ENCODE measurements at places on chromosomes 4 and X.

- DNase-seq = peak; percentile 37
These were observed 14.5 kb downstream of the TNIP2 start for GRCh38 chr4:2741626-2742025.

- no peak for DNase-seq
These were observed 517.0 kb upstream of the EPHA5 start for GRCh38 chr4:66187175-66187720.

DNA sequence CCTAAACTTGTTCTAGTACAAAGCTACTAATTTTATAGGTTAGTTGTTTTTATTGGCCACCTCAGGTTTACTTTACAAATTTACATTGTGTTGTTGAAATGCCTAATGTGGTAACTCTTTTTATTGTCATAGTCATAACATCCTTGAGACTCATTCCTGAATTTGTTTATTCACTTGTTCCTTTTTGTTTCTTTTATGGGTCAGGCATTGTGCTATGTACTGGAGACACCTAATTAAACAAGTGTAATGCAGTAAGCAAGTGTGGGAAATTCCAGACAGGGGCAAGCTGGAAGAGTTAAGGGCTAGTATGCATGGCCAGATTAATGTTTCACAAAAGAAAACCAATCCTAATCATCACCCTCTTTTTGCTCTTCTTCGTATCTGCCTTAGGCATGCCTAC, 30.5 kb upstream of the TTC29 start:
- DNase-seq = no peak

- DNase-seq = no peak
These were observed 7.9 kb downstream of the OGT start for GRCh38 chrX:71540801-71541200.

DNA sequence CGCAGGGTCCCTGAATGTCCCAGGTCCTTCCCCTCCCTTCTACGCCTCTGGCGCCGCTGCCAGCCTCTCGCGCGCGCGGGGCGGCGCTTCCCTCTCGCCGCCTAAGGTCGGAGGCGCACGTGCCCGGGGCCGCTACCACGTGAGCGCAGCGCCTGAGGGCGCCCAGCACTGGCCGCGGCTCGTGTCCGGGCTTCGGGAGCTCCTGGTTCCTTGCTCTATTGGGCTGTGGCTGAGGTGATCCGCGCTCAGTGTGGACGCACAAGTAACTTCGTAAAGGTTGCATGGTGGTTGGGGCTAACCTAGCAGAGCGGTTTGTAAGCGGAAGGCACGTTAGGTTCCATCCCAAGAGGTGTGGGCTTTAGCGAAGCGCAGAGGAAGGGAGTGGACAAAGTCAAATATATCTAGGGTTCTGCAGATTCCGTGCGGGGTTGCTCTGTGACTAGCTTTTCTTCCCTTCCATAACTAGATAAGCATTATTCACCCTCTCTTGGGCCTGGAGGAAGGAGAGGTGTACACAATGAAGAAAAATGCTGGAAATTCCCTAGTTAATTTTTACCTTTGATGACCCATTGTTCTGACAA, 1.8 kb downstream of the TLL1 start:
- no peak for DNase-seq

DNA sequence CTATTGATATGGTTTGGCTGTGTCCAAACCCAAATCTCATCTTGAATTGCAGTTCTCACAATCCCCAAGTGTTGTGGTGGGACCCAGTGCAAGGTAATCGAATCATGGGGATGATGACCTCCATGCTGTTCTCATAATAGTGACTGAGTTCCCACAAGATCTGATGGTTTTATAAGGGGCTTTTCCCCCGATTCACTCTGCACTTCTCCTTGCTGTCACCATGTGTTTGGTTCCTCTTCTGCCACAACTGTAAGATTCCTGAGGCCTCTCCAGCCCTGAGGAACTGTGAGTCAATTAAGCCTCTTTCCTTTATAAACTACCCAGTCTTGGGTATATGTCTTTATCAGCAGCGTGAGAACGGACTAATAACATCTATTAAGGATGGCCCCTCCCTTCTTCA, 68.8 kb downstream of the FBXW7 start:
- no peak for DNase-seq

DNA sequence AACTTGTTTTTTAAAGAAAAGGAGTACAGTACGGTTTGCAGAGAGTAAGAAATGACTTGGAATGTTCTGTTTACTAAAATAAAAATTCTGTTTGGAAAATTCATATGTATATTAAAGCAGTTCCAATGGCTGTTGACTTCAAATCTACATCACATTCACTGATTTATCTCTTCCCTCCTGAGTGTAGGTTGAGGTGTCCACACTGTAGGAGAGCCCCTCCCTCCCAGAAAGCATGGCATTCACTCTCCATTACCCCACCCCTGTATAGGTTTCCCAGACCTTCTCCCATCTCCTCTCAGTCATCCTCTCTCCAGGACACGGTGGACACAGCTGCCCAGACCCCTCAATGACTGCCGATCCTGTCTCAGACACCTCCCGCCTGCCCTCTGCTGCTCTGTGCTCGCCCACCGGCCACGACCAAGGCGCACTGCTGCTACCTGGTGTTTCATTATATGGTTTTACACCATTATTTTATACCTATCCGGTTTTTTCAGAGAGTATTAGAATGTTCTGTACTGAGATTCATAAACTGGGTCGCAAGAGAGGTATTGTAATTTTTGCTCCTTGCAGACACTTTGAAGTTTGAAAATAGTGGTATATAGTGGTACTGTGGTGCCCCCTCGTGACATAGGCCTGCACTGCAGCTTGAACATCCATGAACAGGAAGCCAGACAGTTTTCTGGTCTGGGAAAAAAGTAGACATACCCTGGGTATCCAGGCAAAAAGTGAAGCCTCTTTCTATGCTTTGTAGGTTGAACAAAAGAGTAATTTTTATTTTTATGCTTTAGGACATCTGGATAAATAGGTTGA, 38.8 kb upstream of the BEX4 start:
- DNase-seq = peak; percentile 42

GRCh38 chr4:169945636-169946035, 80.6 kb downstream of the MFAP3L start:
- DNase-seq = no peak

DNA sequence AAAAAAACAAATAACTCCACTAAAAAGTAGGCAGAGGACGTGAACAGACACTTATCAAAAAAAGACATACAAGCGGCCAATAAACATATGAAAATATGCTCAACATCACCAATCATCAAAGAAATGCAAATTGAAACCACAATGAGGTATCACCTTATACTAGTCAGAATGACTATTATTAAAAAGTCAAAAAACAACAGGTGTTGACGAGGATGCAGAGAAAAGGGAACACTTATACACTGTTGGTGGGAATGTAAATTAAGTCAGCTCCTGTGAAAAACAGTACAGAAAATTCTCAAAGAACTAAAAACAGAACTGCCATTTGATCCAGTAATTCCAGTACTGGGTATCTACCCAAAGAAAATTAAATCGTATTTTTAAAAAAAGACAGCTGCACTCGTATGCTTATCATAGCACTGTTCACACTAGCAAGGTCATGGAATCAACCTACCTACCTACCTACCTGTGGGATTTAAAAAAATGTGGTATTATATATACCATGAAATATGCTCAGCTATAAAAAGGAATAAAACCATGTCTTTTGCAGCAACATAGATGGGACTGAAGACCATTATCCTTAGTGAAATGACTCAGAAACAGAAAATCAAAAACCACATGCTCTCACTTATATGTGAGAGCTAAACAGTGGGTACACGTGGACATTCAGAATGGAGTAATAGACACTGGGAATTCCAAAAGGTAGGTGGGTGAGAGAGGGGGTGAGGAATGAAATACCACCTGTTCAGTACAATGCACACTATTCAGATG, 24.8 kb upstream of the PTPN13 start:
- DNase-seq = no peak

GRCh38 chr4:144788469-144788868, 142.5 kb downstream of the HHIP start:
- DNase-seq = no peak

DNA sequence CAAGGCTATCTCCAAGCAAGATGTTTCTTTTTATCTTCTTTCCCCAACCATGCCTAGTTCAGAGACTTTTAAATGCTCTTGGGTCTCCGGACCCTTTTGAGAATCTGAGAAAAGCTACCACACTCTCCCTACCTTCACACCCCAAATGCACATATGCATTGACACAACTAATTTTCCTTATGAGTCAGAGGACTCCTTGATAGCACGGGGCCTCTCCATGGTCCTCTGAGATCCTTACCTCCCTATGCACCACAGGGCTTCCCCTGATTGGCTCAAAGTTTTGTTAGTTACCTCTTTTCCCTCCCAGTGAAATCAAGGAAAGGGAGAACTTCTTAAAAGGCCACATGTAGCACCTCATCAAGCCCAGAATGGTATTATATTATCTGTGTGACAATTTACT, 86.8 kb upstream of the ATP6AP2 start:
- no peak for DNase-seq

Measured in SJSA1 (cell line).